ENCODE measurements at places on chromosomes 12 and 14. TPM values are rescaled to one million over a fixed set of nuclear protein-coding genes. Genes with fewer than 3 reads are reported as not detected.

DNA sequence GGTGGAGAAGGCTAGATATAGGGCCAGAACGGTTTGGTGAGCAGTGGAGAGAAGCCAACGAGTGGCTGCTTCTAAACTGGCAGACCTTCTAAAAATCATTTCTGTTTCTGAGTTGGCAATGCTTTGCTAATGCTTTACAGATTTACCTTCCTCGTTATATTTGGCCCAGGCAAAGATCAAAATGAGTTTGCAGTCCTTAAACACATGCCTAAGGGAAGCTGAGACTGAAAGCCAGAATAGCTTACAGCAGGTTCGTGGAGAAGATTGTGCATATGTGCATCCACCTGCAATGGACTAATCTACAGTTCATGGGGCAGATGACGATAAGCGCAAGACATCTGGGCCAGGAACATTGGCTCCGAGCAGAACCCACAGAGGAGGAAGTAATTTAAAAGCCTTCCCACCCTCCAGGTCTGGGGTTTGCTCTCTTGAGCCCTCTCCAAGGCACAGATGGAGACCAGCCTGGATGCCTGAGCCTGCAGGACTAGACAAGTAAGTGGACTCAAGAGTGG, 99.4 kb downstream of the NINJ2 start:
- no peak for DNase-seq

DNA sequence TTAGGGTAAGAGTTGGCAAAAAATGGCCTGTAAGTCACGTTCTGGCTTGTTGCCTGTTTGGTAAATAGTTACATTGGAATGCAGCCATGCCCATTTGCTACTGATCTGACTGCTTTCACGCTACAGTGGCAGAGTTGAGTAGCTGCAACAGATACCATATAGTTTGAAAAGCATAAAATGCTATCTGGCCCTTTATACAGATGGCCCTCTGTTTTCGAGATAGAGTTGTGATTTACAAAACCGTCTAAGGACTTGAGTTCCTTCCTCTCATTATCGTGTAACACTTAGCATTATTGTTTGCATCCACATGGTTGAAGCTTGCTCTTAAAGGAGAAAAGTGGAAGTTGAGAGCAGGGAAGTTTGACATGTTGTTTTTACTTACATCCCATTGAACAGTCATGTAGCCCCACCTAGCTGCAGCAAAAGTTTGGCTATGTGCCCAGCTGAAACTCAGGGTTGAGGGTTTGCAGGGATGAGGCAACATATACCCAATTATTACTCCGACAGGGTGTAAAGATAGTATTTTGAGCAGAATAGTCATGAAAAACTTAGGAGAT, 11.3 kb upstream of the SCFD1 start:
- peak; percentile 71 for DNase-seq

- peak; percentile 54 for DNase-seq
These were observed 5.1 kb downstream of the AHNAK2 start for GRCh38 chr14:104973135-104973384.

Gene FSCB
- not detected for polyA plus RNA-seq

Gene KRT75
- not detected for polyA plus RNA-seq

Gene SERPINA1
- 5.3 TPM for polyA plus RNA-seq
